H7 (cell line): ENCODE measurements at places on chromosomes 2 and 18. TPM values are rescaled to one million over a fixed set of nuclear protein-coding genes. Genes with fewer than 3 reads are reported as not detected.

DNA sequence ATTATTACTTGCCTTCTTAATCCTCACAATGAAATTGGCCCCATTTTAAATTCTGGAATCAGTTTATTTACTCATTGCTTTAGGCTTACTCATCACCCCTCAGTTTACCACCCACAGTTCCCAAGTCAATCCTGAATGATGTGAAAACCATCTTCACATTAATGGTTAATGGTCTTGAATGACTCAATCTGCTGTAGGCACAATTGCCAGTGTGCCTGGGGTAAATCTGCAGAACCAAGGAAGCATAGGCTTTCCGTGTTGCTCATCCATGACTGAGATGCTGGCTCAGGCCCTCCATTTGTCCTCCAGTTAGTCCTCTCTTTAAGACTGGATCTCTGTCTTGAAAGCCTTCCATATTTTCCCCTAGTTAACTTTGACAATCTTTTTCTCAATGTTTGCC, 164.5 kb downstream of the PMAIP1 start:
- DNase-seq, result no peak

DNA sequence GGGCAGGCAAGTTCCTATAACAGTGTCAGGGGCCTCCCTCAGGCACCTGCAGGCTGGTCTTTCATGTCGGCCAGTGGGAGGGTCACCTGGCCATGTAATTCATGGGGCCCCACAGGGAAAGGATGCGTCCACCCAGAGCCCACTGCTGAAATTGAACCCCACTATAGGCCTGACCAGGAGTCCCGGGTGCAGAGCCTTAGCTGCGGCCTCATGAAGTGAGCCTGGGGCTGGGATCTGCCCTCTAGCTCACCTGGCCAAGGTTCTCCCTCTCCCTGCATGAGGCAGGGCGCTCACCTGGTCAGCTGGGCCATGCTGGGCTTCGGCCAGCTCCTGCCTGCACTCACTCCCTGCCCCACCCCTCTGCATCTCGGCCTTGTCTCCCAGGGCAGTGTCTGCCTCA, 41.1 kb downstream of the C1QL2 start:
- no peak for DNase-seq

DNA sequence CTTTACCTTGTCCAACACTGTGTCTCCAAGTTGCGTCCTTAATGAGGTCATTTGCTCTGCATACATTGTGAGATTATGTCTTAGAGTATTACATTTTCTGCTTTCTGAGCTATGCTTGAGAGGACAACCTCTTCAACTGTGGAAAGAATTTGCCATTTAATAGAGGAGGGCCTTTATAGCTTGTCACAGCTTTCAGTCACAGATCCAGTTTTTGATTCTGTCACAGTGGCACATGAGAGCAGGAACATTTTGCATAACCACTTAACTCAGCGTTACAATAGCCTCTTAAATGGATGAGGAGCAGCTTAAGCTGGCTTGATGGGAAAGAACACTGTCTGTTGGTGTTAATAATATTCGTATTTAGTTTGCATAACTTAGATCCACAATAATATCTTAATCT, 63.0 kb downstream of the RHBDD1 start:
- no peak for DNase-seq

DNA sequence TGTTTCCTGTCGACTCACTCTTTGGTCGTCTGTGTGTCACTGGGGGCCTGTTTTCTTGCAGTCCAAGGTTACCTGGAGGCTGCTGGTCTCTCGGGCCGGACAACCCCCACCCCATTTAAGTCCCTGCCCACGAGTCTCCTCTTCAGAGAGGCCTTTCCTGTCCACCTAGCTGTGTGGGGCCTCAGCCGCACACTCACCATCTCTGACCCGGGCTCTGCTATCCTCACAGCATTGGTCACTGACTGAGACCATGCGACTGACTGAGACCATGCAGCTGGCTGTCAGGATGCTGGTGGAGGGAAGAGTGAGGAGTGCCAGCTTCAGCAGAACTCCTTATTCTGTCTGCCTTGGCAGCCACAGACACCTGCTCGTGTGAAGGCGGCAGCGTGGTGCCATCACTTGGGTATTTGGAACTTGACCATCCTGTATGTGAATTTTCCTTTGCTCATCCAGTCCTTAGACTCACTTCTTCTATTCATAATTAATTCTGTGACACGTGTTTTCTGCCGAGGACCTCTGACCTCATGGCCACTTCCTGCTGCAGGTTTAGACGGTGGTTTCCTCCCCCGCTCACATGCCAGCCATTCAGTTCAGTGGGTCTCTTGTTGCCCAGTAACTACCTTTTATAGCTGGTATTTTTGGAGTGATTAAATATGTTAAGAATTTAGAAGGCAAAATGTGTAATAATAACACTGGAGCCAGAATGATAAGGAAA, 47.5 kb upstream of the ASB1 start:
- no peak for DNase-seq

Gene UGT1A3
- not detected in 2 replicates for total RNA-seq

GRCh38 chr18:70576276-70577022, 287.6 kb downstream of the SOCS6 start:
- no peak for DNase-seq

GRCh38 chr2:85717308-85718008, 23.3 kb downstream of the GNLY start:
- no peak for DNase-seq

- DNase-seq, result no peak
Observed at GRCh38 chr2:190466819-190467446, 58.8 kb downstream of the MFSD6 start.

GRCh38 chr2:33681364-33681757, 82.3 kb upstream of the FAM98A start:
- no peak for DNase-seq

Gene PTH2R
- total RNA-seq, result 0.03 and 0.15 TPM in 2 replicates
